Naive thymus-derived CD8-positive, alpha-beta T cell (primary cell): ENCODE measurements at places on chromosomes 4 and X.

GRCh38 chrX:22486296-22486695 lies 213.6 kb downstream of the CBLL2 start:
- no peak for DNase-seq

GRCh38 chr4:57639561-57640382 lies 529.6 kb upstream of the IGFBP7 start:
- DNase-seq: no peak

GRCh38 chr4:141463678-141464077 lies 172.7 kb upstream of the IL15 start:
- no peak for DNase-seq

DNA sequence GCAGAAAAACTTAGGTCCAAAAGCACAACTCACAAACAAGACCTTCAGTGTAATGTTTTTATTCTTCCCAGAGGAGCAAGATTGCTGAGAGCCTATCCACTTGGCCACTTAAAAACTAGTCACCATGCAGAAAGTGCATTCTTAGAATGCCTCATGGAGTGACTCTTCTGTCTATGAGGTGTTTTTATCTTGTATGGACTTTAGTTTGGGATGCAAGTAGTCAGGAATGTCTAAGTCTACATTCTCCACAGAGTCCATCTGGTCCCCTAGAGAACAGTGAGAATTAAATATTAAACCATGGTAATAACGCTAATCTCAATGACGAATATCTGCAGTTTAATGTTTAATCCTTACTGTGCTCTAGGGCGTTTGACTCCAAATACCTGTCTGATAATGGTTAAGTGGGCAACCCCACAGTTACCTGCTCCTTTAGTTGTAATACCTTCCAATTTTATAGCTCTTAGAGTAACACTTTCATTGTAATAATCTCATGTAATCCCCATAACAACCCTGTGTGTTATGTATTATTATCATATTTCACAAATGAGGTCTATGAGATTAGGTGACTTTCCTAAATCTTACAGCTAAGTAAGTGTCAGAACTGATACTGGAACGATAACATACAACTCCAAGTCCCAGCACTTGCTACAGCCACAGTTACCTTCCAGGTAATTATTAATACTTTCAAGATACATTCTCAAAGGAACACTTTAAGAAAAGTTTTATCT lies 235.6 kb upstream of the JADE1 start:
- no peak for DNase-seq

DNA sequence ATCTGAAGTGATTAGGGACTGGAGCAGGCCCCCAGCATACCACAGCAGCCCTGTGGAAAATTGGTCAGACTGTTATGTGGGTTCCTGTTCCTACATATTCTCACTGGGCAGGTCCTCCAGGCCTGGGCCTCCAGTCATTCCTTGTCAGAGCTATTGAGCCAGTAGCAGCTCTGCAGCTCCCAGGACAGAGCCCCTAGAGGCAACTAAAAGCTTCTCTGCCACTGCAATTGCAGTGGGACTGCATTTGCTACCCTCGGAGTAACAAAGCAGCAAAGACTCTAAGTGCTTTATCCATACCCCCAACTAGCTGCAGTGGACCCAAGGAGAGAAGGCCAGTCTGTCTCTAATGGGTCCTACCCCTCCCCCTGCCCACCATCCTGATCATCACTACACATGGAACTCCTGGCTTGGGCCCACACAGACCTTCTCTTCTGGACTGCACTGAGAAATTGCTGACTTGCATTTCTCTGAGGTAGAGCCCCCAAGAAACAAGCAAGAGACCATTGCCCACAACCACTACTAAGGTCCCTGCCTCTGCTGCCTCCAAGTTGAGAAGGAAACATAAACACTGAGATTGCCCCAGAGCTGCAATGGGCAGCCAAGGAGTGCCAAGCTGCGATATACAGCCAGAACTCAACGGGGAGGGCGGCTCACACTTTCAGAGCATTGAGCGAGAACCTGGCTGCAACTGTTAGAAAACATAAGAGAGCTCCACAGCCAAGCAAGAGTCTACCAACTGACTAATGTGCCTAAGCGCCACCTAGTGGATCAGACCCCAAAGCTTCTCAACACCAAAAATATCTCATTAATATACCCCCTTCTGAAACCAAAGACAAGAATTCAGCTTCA lies 738.7 kb upstream of the NDST4 start:
- no peak for DNase-seq

DNA sequence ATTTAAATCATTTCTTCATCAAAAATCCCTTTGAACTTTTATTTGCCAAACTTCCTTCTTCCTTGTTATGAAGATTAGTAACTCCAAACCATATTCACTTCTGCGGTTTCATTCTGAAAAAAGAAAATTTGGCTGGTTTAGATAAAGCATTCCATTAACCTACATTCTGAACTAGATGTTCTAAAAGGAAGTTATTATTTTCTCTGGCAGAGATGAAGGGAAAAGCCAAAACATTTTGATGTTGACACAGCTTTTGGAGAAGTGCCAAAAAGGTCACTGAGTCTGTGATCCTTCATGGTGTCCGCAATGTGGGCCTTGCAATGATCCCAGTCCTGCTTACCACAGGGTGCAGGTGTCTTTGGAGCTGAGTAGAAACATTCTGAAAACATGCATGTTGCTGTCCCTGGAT lies 36.0 kb downstream of the CXCL8 start:
- no peak for DNase-seq

DNA sequence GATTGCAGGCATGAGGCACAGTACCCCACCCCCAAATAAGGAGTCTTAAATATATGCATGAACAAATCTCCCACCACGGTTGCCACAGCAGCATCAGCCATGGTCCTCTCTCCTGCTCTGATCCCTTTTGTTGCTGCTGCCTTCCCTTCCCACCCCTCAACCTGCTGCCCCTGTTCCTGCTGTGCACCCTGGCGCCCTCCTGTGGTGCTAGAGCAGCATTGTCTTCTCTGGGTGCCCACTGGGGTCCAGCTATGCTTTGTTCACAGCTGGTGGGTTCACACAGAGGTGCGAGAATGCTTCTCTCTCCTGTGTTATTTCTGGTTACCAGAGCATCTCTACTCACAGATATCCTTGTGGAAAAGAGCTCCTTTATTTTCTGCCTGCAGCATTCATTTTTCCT lies 116.2 kb downstream of the GATB start:
- DNase-seq: no peak
